ENCODE measurements at places on chromosomes 11 and 22.

- DNase-seq = no peak
These were observed 321.6 kb downstream of the GRM5 start for GRCh38 chr11:88744140-88744539.

DNA sequence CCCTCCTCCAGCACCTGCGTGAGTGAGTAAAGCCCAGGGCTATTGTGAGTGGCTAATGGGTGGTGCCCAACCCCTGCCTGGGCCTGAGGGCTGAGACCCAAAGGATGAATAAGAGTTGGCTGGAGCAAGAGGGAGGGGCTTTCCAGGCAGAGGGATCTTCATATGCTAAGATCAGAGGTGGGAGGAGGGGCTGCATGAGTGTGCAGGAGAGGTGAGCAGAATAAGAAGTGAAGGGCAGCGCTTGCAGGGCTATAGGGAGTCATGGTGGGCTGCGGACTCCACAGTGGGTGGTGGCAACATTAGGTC lies 3.9 kb downstream of the EMID1 start:
- no peak for DNase-seq

GRCh38 chr11:26333906-26334305 lies 2.0 kb downstream of the ANO3 start:
- no peak for DNase-seq

DNA sequence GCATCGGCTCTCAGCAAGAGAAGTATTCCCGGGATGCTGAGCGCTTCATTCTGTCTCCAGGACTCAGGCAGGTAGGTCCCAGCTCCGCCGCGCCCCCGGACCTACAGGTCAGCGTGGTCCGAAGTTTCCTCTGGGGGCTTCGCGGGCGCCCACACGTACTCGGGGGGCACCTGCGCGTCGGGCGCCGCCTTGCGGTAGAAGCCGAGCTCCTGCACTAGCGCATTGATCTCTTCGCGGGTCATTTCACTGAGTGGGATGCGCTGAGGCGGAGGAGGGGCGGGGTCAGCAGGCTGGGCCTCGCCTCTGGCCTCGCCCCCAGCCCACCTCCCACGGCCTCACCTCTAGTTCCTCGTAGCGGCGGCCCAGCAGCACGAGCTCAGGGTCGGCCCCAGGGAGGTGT lies 2.5 kb downstream of the SELENOM start:
- DNase-seq = peak; percentile 64

GRCh38 chr22:45879552-45879949 lies 97.4 kb downstream of the WNT7B start:
- DNase-seq = no peak

GRCh38 chr11:72678524-72678923 lies 4.3 kb upstream of the PDE2A start:
- DNase-seq = no peak

DNA sequence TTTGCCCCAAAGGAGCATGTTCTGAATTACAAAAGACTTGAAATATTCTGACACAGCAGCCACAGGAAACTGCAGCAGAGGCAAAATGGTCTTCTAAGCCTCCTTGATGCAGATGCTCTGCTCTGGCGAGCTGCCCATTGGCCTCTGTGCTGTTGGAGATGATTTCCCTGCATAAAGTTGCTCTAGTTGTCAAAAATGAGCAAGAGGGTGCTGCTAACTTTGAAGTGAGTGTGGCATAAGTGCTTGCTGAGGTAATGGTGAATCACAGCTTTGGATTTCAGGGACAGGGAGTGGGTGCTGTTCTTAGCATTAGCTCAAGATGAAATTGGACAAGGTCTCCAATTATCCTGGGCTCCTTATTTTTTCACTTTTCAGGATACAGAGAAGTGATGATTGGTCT lies 435.4 kb downstream of the TMEM135 start:
- DNase-seq = no peak

- no peak for DNase-seq
These were observed 1.6 kb upstream of the SUN2 start for GRCh38 chr22:38757464-38757757.

- DNase-seq = peak; percentile 64
These were observed 3.4 kb upstream of the FAM83F start for GRCh38 chr22:39991159-39991860.

- no peak for DNase-seq
These were observed 298.8 kb downstream of the TBC1D22A start for GRCh38 chr22:47061226-47061625.

- DNase-seq = no peak
These were observed 143.4 kb downstream of the MAML2 start for GRCh38 chr11:96199563-96200025.

DNA sequence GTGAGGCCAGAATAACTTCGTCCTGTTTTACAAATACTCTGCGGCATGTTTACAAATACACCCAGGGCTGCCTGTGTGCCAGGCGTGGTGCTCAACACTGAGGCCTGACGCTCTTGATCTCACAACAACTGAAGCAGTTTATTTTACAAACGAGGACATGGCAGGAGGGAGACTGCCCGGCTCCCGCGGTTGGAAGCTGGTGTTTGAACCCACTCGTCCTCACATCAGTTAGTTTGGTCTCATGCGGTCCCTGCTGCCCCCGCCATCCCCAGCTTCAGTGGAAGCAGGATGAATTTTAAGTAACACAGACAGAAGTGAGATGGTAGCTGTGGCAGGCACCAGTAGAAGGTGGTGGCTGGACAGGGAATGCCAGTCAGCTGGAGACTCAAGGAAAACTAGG lies 16.4 kb downstream of the KIAA0930 start:
- no peak for DNase-seq

DNA sequence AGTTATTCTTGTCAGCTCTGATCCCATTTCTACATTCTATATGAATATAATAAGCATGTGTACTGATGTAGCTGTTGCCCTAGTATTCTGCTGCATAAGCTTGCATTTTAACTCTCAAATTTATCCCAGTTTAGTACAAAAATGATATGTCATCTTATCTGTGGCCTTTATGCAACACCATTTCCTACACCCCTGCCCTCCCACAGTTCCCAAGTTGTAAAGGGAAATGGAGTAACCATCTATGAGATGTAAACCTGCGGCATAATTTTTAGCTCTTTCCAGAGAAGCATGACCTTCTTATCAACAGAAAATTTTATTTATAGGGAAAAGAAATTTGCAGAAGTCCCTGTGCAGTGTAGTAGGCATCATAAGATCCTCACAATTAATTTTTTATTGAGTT lies 18.9 kb upstream of the CARD18 start:
- DNase-seq = no peak

- no peak for DNase-seq
These were observed 69.7 kb downstream of the TEAD1 start for GRCh38 chr11:12743834-12744449.

Measured in erythroblast (primary cell).